Hippocampal formation (tissue), 2 donors: ENCODE measurements at places on chromosomes 5 and 9.

DNA sequence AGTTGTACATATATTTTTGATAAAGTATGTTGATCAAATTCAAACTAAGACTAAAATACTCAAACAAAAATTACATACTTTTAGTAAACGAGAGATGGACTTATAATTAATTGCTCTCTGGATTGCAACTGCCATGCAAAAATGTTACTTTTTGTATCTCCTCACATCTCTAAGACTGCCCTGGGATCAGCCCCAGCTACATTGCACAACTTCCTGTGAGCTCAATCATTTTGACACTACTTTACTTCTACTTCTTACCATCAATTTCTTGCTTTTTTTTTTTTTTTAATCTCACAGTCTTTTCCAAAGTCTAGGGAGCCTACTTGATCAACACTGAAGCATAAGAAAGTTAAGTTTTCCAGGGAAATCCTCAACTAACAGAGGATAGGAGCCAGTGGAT is 506.0 kb upstream of the CDH10 start:
- DNase-seq = no peak

DNA sequence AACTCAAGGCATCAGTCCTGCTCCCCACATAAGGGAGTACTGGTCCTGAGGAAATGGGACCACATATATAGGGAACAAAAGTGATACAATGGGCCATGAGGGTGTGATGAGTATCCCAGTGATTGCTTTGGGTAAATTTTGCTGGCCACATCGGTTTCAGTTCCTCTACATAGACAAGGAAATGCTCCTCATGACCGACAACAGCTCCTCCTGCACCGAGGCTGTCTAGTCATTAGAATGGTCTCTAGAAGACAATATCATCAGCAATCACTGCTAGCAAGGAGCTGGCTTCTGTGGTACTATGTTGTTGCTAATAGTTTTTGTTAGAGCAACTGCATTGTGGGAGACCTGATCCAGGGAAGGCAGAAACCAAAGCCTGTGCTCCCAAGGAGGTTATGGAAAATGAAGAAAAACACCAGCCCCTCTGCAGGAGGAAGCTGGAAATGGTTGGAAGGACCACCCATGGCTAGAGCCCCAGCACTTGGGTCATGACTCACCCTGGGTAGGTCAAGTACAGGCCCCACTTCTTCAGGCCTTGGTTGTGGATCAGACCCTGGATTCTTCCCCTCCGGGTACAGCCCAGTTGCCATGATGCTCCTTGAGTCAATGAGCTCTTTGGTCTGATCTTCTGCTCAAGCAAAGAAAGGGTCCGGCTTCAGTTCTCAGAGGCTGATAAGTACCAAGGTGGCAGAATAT is 3.4 kb upstream of the CTSL start:
- no peak for DNase-seq

DNA sequence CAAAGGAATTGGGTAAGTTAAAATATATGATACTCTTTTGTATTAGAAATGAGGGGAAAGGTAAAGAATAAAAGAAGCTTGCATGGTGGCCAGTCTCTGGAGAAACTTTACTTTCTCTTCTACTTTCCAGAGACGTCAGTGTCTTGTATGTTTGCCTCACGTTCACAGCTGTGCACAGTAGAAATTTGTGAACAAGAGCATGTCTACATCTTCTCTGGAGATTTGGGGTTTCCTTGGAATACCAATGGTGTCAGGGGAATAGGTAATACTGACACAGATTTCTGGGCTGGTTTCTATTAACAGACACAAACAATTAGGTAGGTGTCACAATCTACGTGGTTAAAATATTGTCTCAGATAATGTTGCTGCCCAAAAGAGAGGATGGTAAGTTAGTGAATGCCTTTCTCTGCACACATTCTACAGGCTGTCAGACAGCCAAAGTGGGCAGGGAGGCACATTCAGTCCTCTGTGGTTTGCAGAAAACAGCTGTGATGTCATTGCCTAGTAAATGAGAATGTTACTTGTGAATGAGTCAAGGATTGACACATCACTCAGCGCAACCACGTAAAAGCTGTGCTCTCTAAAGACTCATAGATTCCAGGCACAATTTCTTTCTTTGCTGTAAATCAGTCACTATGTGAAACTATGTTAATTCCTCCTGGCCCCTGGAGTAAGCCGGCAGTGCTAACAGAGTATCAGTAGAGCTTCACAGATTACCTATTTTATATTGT is 397.1 kb downstream of the MAN2A1 start:
- no peak for DNase-seq

DNA sequence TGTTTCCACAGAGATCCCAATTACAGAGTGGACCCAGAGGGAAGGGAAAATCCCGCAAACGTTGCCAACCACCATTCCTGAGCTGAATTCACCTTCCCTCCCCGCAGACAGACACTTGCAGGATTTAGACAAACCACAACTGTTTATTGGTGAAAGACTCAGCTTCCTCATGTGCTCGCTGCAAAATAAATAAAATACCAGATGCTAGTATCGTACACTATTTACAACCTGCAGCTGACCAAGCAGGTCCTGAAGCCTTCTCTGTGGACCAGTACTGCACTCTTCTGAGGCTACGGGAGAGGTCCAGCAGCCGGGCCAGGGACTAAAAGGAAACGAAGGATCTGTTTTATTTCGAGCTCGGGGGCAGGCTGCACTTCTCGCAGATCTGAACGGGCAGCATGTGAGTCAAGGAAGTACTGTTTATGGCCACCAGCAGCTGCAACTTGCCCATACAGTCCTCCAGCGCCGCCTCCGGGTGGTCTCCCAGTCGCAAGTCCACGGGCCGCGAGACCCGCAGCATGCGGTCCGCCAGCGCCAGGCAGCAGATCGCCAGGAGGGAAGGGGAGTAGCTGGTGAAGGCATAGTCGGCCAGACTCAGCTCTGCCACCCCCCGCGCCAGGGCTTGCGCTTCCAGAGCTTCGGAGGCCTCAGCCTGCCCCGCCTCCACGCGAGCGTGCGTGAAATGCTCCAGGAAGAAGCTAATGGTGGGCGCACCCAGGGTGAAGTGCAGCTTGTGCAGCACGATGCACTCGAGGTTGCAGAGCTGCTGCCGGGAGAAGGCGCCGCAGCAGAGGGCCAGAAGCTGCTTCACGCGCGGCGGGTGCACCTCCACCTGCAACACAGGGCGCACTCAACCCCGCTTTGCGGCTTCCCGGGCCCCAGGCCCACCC is 2.1 kb downstream of the CCNO start:
- DNase-seq = no peak

GRCh38 chr5:134043793-134044792 is 39.3 kb upstream of the VDAC1 start:
- no peak for DNase-seq

- DNase-seq = no peak
Observed at GRCh38 chr5:179980767-179981166, 73.1 kb upstream of the TBC1D9B start.

- DNase-seq = no peak
Observed at GRCh38 chr5:157839157-157839795, 19.7 kb downstream of the CLINT1 start.

GRCh38 chr9:81737871-81738507 is 48.6 kb upstream of the TLE1 start:
- no peak for DNase-seq

DNA sequence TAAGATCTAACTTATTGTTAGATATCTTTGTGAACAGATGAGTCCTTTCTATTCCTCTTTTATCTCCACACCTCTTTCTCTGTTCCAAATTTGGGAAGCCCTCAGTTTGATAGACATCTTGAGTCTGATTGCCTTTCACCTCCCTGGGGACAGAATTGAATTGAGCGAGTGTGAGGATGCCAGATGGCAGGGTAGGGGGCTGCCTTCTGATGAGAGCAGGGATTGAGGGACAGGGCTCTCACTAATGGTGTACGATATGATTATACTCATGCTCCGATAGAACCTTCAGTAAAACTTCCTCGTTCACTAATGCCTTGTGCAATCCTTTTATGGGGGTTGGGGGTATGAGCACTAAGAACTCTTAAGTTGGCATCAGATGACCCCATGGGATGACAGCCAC is 172.1 kb upstream of the DAP start:
- DNase-seq = no peak

GRCh38 chr9:35488021-35488420 is 1.9 kb upstream of the RUSC2 start:
- DNase-seq = no peak

- DNase-seq = no peak
Observed at GRCh38 chr9:101711330-101711941, 27.0 kb downstream of the GRIN3A start.

DNA sequence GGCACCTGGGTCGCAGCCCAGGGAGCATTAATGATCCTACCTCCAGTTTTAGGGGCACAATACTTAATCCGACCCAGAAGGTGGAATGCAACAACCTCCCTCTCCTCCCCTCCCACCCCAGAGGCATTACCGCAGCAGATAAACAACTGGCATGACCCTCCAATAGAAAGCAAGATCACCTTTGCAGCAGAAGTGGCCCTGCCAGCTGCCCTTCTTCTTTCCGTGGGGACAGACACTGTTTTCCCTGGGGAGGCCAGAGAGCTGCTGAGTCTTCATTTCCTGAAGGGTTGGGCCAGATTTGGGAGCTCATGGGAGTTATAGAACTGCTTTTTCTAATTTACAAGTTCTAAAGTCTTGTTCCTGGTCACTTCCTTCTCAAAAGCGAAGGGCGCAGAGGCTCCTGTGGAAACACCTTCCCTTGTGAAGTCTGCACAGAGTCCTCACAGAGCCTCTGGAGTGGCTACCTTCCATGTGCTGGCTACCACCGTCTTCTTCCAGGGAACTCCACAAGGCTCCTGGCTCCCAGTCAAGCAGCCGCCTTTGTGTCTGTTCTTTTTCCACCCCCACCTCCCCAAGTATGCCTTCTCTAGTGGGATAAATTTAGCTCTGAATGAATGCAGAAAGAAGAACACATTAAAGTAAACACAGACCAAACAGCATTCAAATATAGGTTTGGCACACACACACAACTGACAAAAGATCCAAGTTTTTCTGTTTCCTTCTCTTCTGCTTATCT is 8.0 kb upstream of the PALM2AKAP2 start:
- peak; percentile 15 for DNase-seq

DNA sequence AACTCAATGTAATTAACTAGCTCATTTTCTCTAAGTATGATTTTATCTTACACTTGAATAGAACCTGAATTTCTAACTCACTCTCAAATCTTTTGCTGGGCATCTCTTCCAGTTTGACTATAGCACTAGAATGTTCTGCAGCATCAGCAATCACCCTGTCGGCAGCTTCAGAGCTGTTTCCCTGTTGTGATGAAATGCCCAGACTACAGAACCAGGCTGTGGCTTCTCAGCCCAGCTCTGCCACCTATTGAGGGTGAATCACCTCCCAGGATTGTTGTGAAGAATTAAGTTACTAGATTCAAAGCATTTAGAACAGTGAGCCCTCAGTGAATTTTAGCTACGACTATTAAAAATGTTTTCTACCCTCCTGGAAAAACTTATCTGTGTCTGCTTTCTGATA is 90.4 kb upstream of the ANKRD55 start:
- DNase-seq = no peak

GRCh38 chr5:50684721-50685120 is 18.3 kb downstream of the PARP8 start:
- no peak for DNase-seq

DNA sequence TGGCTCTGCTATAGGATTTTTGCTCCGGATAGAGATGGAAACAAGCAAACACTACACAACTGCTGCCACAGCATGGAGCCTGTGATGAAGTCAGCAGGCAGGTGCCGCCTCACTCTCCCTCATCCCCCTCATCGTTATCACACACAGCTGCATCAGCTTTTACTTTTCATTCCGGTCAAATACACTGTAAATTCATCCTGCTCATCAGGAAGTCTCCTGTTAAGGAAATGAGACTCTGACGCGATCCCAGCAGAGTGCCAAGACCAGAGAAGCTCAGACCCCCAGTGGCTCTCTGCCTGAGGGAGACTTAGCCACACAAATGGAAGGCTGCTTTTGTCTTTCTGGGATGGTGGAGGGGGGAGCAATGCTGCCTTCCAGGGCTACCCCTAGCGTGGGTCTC is 270.2 kb downstream of the ELAVL2 start:
- DNase-seq = no peak

GRCh38 chr9:28853477-28853876 is 1280.2 kb upstream of the C9orf72 start:
- DNase-seq = no peak

DNA sequence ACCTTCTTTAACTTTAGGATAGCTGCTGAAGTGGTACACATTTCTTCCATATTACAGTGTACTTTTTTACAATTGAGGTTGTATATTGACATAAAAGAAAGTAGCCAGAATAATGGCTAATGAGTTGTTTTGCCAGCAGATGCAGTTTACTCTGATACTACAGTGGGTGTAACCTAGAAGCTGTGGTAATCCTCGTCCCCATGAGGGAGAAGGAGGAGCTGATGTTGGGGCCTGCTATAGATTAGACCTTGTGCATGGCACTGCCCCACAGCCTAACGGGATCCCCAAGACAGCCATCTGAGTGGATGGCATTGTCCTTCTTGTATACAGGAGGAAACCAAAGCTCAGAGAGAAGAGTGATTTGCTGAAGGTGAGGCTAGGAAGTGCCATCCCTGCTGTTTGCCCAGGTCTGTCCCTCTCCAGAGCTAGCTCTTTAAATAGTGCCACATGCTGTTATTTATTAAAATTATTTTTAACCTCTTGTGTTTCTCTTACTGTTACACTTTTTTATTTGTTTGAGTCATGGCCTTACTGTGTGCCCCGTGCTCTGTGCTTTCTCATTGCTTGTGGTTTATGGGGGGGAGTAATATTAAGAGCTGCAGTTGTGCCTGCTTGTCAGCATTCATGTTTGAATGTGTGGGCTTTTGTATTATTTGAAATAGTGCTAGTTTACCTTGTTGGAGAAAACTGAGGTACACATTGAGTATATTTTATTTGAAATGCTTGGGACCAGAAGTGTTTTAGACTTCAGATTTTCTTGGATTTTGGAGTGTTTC is 65.3 kb downstream of the ICE1 start:
- no peak for DNase-seq

- no peak for DNase-seq
Observed at GRCh38 chr5:142796492-142797109, 26.4 kb downstream of the ARHGAP26 start.
